Stimulated activated naive CD8-positive, alpha-beta T cell treated with anti-CD3 and anti-CD28 coated beads, Interleukin-15, Interleukin-2, amounts not matched to agents 100 U/mL and 50 U/mL, for 24 hours (primary cell): ENCODE measurements at places on chromosomes 5 and 9.

- DNase-seq: no peak
Measured at GRCh38 chr9:92595930-92596329, 60.1 kb upstream of the ECM2 start.

GRCh38 chr5:171093598-171093997 lies 215.4 kb upstream of the TLX3 start:
- no peak for DNase-seq

GRCh38 chr9:135045928-135046738 lies 41.3 kb upstream of the OLFM1 start:
- DNase-seq: no peak

GRCh38 chr9:98962181-98962560 lies 18.5 kb downstream of the COL15A1 start:
- DNase-seq: no peak

- no peak for DNase-seq
Measured at GRCh38 chr5:103013933-103014552, 105.9 kb downstream of the GIN1 start.

GRCh38 chr9:125538092-125538473 lies 168.9 kb downstream of the MAPKAP1 start:
- DNase-seq: no peak

GRCh38 chr9:70701163-70701562 lies 286.7 kb upstream of the KLF9 start:
- no peak for DNase-seq

GRCh38 chr9:81656004-81656403 lies 33.3 kb downstream of the TLE1 start:
- DNase-seq: peak; percentile 5

DNA sequence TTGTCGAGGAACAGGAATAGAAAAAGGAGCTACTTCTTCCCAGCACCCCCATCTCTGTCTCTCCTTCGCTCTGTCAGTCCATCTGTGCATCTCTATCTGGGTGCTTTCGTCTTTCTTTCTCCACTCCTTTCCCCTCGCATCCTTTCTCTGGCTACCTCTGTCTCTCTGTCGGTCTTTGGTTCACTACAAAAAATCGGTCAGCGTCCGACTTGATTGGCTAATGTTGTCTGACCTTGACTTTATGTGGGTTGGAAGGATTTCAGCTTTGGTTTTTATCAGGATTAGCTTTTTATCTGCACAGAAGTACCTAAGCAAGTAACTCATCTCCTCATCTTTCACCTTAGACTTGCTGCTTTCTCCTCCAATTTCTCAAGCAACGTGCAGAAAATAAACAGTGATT lies 575.2 kb upstream of the ZNF462 start:
- DNase-seq: no peak

- no peak for DNase-seq
Measured at GRCh38 chr5:90982576-90982975, 400.5 kb downstream of the ARRDC3 start.

GRCh38 chr5:117733051-117733450 lies 1158.4 kb upstream of the SEMA6A start:
- no peak for DNase-seq

DNA sequence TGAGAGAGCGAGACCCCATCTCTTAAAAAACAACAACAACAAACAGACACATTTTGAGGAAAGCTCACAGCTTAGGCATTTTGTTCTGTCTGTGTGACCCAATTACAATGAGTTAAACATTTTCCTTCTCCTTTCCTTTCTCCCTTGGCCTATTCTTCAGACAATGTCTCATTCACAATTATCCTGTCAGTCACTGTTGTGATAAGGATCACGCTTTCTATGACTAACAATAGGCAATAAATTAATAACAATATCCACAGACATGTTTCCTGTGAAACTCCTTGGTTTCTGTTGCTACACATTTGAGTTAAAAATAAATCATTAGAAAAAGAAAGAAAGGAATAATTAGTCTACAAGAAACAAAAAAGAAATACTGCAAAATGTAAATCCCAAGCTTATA lies 19.8 kb upstream of the CARTPT start:
- DNase-seq: no peak

DNA sequence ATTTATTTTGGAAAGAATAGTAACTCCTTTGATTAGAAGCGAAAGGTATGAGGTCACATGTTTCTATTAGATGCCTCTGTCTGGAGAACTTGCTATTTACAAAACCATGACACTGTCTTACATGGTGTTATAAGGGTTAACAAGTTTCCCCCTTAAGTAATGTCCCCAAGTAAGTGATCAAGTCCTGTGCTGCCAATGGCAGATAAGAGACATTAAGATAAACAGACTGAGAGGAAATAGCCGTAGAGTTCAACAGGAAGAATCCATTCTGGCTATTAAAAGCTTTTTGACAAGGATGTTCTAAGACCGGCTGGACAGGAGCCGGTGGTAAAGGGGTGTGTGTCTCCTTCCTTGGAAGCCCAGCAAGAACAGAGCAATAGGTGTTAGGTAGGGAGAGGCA lies 257.5 kb downstream of the GADD45G start:
- no peak for DNase-seq

DNA sequence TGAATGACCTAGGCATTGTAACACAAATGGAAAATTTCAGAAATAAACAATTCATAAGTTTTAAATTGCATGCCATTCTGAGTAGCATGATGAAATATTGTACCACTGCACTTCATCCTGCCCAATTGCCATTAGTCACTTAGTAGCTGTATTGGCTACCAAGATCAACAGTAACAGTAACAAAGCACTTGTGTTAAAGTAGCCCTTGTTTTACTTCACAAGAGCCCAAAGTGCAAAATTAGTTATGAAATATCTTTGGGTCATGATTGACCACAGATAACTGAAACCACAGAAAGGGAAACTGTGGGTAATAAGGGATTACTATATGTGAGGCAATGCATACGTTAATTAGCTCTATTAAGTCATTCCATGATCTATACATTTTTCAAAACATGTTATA lies 33.3 kb upstream of the RORB start:
- DNase-seq: no peak

- no peak for DNase-seq
Measured at GRCh38 chr5:122702524-122702875, 72.4 kb upstream of the SNX2 start.
